ENCODE measurements at places on chromosomes 2 and 18.

- no peak for DNase-seq
Measured at GRCh38 chr2:24785671-24786321, 7.4 kb downstream of the PTRHD1 start.

DNA sequence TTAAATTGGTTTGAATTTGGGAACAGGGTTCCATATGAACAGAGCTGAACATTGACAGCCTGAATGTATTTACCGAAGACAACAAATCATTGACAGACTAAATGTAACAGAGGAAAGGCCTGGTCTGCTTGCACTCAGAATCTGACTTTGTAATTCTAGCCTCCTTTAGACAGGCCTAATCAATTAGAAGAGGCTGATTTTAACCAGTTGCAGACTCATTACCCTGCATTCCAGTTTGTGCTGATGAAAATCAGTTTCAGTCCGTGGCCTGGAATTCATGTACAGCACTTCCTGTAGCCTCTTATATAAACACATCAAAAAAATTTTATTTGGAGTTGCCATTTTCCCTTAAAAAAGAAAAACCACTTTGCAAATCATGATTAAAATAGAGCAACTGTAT is 93.1 kb upstream of the ZFP36L2 start:
- DNase-seq, result no peak

DNA sequence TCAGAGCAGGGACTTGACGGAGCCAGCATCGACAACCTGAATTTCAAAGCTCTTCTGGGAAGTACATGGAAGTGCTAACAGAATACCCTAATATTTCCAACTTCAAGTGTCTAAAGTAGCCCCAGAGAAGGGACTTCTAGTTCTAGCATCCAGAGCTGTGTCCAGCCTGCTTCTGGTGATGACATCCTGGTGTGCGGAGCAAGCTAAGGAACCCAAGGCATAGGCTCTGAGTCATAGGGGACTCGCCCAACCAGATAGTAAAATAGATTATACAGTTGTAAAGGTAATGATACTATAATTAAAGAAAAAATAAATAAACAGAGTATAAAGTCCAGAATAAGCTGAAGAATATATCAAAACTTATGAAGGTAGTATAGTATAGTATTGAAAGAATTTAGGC is 108.1 kb upstream of the SERPINE2 start:
- no peak for DNase-seq

- no peak for DNase-seq
Measured at GRCh38 chr2:234329202-234329960, 167.5 kb downstream of the ARL4C start.

DNA sequence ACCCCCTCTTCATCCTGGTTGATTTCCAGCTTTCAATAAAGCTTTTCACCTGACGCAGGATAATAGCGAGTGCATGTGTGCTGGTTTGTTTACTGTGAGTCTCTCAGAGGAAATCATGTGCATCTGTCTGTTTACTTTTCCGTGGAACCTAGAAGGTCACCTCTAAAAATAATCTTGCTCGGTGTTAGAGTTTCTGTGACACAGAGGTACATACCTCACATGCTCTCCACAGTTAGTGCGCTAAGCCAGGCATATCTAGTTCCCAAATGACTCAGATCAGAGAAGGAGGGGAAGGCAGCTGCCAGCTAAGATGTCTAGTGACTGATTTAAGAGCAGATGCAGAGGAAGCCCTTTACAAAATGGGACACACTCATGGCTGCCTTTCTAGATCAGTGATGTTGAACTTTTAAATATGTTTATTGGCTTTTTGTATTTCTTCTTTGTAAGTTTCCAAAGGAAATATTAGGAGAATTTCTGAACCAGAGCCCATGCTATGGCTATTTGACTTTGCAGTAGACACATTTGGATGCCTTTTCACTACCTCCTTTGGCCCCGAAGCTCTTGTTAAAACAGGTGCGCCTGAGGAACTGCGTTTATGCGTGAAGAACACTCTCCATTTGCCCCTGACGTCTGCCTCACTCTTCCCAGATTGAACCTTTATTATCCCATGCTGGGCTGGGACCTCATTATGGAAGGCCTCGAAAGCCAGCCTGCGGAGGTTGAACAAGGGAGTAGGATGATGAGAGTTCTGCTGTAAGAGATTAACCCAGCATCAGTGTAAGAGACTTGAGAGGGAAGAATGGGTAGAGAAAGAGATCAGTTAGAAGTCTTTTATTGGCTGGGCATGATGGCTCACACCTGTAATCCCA is 145.6 kb downstream of the FAM161A start:
- DNase-seq, result no peak

DNA sequence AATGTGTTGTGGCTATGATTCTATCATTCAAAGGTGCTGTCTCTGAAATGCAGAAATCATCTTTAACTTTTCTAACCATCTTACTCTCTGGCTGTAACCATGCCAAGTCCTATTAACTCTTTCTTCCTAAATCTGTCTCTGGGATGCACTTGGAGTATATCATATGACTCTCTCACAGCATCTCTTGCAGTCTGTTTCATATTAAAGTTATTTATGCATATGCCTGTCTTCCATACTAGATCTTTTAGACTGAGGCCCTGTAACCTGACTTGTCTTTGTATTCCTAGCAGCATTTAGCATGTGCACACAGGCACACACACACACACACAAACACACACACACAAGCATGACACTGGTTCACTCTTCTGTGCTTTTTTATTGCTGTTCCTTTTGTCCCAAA is 320.6 kb downstream of the ETAA1 start:
- no peak for DNase-seq

GRCh38 chr2:20676353-20677215 is 9.6 kb downstream of the GDF7 start:
- no peak for DNase-seq

DNA sequence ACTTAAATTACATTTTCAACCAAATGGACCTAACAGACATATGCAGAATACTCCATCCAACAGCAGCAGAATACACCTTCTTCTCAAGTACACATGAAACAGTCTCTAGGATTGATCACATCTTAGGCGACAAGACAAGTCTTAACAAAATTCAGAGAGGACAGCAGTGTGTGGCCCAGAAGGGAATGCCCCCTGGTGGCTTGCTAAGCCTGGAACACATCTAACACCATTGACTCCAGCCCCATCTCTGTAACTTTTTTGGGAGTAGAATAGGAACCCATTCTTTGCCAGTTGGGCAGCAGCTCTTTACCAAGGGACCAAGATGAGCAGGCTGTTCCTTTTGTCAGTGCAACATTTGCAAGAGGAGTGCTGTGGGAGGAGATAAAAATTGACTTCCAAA is 249.9 kb downstream of the PLCL1 start:
- DNase-seq, result peak; percentile 48
